ENCODE measurements at places on chromosomes 11 and 22.
A peak's percentile ranks its signal among the peaks of the same experiment; 100 is the strongest.

GRCh38 chr11:129911298-129911697, 15.9 kb upstream of the NFRKB start:
- peak; percentile 16 for DNase-seq

- DNase-seq: no peak
These were observed at the start of gene ELF5 for GRCh38 chr11:34513682-34514449. ELF5 (minus strand) TSS chr11:34513794; CDS start chr11:34505749, 8,045 bp downstream.

GRCh38 chr11:8283465-8284230, 20.0 kb upstream of the LMO1 start:
- DNase-seq: no peak

- no peak for DNase-seq
These were observed 39.3 kb downstream of the ZNF202 start for GRCh38 chr11:123702139-123702538.

GRCh38 chr11:86753459-86753858, 46.9 kb upstream of the PRSS23 start:
- DNase-seq: no peak

GRCh38 chr11:91768783-91769182, 455.8 kb upstream of the FAT3 start:
- DNase-seq: no peak

DNA sequence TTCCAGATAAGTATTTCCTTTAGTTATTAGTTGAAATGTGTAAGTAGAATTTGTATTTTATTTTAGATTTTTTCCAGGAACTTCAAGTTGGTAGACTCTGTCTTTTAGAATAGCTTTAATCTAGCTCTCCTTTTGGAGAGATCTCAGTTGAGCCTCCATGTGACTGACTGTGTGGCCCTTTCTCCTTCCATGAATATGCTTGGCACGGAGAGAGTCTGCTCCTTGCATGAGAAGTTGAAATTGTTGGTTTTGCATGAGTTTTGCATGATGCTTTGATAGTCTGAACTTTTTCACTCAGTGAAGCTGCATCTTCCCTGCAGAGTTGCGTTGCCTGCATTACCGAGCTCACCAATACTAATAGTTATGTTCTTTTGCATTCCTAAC, 32.8 kb upstream of the CTTN start:
- no peak for DNase-seq

GRCh38 chr11:112617977-112618826, 343.0 kb upstream of the NCAM1 start:
- peak; percentile 24 for DNase-seq

DNA sequence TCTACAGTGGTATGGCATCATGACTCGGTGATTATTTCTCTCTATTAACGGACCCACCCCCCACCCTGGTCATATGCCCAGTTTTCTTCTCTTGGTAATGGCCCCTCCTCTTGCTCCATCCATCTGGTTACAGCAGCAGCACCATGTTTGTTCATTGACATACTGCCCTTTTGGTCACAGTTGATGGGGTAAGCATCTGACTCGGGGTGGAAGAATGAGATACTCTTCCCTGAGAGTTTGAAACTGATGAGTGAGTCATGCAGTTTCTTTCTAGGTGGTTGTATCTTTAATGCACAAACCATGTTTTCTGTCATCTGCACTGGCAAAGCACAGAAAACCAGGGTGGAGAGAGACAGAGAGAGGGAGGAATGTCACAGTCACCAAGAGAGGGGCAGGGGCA, 126.0 kb downstream of the SYN3 start:
- DNase-seq: peak; percentile 22

GRCh38 chr11:118618115-118618990, 10.9 kb downstream of the PHLDB1 start:
- DNase-seq: peak; percentile 84

- DNase-seq: no peak
These were observed 10.1 kb upstream of the GAB2 start for GRCh38 chr11:78427615-78428265.
